ENCODE measurements at places on chromosomes 4 and X.

DNA sequence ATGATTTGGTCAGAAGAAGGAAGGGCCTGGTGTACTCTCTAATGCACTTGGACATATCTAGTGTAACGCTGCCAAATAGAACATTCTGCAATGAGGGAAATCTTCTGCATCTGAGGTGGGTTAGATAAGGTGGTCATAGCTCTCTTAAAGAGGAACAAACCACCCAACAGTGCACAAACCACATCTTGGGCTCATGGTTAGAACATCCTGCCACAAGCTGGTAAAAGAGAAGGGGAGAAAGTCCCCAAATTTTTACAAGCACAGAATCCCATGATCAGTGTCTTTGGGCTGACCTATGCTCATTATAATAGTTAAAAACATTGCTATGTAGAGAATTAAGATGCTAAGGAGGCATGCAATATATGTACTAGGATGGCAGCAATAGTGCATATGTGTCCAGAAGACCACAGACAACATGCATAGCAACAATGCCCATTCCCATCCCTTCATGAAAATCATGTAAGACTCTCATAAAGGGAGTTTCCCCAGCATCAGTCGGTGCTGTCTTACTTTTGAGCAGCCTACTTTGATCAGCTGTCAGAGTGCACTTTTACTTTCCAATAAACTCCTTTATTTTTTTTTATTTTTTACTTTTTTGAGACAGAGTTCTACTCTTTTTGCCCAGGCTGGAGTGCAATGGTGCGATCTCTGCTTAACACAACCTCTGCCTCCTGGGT lies 99.7 kb upstream of the SLC7A11 start:
- DNase-seq = no peak

GRCh38 chr4:13891544-13891939 lies 264.0 kb upstream of the BOD1L1 start:
- DNase-seq = no peak

- DNase-seq = no peak
Measured at GRCh38 chr4:158788516-158788915, 19.7 kb downstream of the FNIP2 start.

DNA sequence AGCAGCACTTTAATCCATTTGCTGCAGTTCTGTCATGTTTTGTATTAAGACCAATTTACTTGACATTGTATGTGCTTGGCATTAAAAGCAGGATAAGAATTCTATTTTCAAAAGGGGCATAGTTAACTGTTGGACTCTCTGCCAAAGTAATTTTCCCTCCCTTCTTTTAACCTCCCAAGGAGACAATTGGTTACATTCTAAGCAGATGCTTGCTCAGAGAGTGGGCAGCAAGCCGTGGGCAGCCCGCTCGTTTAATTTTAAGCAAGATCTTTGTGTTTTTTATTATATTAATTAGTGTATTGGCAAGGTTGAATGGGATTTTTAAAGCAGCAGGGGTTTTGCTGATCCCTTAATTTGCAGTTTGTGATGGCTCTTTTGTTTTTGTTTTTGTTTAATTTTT lies 37.1 kb upstream of the KLHL8 start:
- no peak for DNase-seq

DNA sequence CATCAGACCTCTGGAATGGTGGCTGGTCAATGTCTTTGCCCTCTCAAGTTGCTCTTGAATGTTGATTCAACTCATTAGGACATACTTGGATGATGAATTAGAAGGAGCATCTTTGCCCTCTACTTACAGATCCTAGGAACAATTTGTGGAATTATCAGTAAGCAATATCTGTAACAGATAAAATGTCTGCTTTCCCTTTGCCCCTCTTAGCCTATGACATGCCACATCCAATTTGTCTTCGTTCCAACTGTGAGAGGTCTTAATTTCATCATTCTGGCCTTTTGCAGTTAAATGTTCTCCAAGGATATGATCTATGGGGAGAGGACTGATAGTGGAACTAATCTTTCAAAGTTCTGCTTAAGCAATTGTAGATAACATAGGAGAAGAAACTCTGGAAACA lies 148.3 kb downstream of the PDE5A start:
- no peak for DNase-seq

Data from activated CD4-positive, alpha-beta T cell treated with anti-CD3 and anti-CD28 coated beads, Interleukin-2, amount 50 U/mL, for 1 hour (primary cell).